ENCODE measurements at places on chromosomes 3 and 15.

- DNase-seq = no peak
Observed at GRCh38 chr3:105355408-105356061, 11.2 kb upstream of the ALCAM start.

- no peak for DNase-seq
Observed at GRCh38 chr15:38920966-38921365, 356.4 kb upstream of the RASGRP1 start.

DNA sequence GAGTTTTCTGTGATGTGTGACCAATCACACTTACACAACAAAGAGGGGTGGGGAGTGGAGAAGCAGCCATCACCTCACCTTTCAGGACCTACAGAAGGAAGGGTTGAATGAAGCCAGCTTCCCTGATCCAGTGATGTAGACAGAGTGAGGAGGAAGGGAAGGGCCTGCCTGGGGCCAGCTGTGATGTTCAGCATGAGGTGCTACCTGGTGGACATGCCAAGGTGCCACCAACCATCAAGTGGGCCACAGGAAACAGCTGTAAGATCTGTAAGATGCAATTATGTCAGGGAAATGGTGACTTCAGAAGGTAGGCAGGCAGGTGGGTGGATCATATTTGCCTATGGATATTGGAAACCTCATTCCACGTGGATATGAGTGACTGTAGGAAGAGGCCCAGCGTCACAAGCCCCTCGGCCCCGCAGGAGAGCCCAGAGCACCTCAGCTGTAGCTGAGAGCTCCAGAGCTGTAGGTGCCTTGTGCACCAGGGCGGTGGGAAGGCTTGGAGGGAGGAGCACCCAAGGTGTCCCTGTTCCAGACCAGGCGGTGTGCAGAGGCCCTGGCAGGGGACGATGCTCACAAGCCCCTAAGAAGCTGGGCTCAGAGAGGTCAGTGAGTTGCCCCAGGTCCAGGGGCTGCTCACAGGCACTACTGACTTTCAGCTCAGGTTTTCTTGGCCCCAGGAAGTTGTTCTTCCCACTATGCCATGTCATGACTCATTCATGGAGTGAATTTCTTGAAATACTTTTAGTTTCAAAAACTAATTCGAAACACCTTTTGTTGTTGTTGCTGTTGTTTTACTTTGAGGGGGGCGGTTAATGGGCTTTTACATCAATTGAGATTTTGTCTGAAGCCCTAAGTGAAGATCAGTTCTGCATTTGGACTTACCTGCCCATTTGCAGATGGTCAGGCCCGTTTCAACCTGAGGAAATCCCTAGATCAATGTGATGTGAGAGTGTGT lies 94.2 kb upstream of the ALDH1A3 start:
- DNase-seq = no peak

GRCh38 chr3:12318758-12319621 lies 30.1 kb downstream of the PPARG start:
- no peak for DNase-seq

DNA sequence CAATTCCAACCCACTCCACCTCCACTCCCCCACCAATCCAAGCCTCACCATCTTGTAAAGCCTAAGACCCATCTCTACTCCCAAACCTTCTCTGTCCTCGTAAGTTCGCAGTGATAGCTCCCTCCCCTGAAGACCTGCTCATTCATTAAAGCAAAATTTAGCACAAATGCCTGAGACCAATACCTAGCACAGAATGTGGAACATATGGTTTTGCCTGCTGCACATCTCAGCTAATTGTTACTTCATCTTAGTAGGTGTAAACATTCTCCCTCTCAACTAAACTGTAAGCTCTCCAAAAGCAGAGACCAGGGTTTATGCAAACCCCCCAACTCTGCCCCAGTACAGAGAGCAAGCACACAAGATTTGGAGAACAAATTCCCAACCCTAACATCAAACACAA lies 20.5 kb downstream of the DCLK3 start:
- no peak for DNase-seq

DNA sequence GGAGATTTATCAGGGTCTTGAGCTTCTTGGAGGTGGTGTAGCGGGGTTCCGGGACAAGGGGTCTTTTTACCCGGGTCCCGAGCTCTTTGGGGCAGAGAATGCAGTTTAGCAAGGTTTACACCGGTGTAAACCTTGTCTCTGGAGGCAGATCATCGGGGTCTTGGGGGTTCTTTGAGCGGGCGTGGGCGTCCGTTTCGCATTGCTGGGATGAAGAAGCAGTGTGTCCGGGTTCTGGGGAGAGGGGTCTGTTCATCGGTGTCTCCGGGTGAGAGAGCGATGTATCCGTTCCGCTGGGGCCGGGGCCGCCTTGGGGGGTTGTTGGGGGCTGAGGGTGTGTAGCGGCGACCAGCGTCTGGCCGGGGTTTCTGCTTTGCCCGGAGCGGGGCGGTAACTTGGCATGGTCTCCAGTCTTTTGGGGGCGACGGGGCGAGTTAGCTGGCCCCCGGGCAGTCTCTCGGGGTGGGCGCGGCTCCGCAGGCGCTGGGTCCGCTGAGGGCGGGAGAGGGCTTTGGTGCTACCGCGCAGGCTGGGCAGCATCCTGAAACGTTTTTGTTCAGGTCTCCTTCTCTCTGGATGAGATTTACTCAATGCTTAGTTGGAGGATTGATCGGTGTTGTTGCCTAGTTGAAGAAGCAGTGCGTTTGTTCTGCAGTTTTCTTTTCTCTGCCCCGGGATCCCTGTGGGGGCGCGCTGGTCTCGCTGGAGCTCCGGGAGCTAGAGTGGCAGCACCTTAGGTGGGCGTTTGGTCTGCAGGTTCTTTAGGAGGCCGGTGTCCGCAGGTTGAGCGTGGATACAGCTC lies 843 bp downstream of the GLCE start:
- peak; percentile 22 for DNase-seq

All from NCI-H748 treated with DMSO at 0.1 percent for 48 hours (cell line).